ENCODE measurements at places on chromosomes 2 and 18. TPM values are rescaled to one million over a fixed set of nuclear protein-coding genes. Genes with fewer than 3 reads are reported as not detected.

Gene CIAO1
- total RNA-seq = 93.7 TPM

Gene CCDC141
- under 0.01 TPM for total RNA-seq

Gene DDX1
- total RNA-seq = 120 TPM

Gene ADAM23
- 9.5 TPM for total RNA-seq

Gene HOXD13
- not detected for total RNA-seq

Gene NPAS2
- 13.9 TPM for total RNA-seq

Gene RBMS1
- 121 TPM for total RNA-seq

- DNase-seq = no peak
These were observed 2.8 kb upstream of the SCRN3 start for GRCh38 chr2:174392706-174393105.

DNA sequence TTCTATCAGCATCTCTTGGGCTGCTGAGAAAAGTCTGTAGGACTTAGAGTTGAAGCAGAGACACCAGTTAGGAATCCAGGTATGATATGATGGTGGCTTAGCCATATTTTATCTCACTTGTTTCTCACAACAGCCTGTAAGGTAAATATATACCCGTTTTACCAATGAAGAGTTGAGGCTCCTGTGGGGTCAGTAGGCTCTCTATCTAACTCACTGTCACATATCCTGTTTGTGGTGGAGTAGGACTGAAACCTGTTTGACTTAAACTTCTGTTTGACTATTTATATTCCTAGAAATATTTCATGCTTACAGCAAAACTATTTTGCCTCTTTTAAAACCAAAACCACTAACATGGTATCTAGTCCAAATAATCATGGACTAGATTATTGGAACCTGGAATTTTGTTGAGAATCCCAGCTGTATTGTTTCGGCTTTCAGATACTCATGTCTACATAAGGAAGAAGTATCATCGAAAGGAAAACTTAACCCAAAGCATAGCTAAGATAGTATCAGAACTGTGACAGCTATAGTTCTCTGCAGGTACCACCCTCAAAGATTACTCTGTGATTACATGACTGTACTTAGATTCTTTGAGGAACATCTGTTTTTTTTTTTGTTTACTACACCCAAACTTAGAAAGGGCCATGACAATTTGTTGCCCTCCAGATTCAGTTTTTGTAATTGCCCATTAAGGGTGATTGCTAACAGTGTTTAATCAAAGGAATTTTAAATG is 216.1 kb upstream of the THUMPD2 start:
- DNase-seq = no peak

DNA sequence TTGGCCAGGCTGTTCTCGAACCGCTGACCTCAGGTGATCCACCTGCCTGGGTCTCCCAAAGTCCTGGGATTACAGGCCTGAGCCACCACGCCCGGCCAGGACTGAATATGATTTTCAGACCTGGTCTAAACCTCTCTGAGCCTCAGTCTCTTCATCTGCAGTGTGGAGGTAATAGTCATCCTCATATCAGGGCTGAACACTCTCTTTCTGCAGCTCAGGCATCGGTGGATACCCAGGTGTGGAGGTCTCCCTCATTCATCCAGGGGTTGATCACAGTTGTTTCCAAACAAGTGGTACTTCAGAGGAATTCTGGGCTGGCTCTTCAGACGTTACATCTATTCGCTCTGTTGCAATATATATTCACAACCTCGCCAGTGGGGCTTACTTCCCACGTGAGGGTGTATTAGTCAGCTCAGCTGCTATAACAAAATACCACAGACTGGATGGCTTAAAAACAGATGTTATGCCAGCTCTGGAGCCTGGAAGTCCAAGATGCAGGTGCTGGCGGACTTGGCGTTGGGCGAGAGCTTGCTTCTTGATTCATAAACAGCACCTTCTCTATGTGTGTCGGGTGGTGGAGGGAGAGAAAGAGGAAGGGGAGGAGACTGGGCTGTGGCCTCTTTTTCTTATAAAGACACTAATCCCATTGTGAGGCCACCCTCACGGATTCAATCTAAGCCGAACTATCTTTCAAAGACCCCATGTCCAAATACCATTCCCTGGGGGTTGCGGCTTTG is 2.9 kb upstream of the MBP start:
- DNase-seq = no peak

- no peak for DNase-seq
These were observed 184.0 kb downstream of the CELF4 start for GRCh38 chr18:37381554-37381953.

DNA sequence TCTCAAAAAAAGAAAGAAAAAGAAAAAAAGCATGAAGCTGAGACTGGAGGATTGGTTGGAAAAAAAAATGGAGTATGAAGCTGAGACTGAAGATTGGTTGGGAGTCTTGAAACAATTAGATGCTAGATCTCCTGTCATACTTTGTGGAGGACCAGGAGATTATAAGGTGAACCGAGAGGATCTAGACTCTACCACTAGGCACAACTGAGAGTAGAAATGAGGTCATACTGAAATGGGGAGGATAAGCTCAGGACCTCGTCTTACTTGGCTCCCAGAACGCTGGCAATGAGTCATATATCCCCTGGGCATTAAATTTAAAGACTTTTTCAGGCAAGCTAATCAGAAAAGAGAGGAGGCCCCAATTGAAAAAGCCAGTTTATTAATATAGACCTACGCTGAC is 3.3 kb upstream of the ORC2 start:
- peak; percentile 78 for DNase-seq

DNA sequence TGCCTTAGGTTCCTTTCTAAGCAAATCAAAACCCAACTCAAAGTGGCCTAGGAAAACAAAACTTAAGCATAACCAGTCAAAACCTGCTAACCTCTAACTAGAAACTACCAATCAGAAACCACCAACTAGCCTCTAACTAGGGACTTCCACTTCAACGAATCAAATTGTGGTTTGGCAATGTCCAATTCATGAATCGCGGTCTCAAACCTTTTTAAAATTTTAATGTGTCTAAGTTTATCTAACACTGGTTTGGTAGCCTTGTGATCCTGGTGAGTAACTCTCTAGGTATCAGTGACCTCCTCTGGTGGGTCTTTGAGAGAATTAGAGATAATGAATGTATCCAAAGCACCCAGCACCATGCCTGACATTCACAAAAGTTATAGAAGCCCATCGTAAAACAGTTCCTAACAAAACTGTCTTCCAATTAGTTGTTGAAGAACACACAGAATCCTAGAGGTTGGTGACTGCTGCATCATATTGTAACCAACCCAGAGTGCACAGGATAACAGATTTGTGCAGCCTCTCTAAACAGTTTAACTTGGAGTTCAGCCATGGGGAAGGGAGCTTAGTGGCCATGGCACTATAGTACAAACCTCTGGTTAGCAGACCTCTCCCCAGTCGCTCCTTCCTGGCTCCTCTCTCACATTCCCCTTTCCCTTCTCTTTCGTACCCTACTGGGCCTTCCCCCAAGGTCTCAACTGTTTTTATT is 45.2 kb upstream of the B3GNT2 start:
- no peak for DNase-seq

DNA sequence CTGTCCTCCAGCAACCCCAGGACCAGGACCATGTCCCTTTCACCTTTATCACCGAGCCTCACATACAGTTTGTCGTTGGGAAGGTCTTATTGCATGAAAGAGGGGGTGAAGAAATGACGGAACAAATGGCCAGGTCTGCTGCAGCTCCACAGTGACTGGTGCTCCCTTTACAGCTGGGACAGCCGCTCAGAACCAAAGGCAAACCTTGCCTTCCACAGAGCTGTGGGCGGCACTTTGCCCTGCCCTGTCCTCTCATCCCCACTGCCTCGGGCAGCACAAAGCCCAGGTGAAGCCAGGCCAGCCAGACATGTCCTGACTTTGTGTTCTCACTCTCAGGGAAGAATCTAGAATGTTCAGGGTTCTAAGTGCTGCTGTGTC is 961 bp downstream of the GPR55 start:
- DNase-seq = no peak

- DNase-seq = no peak
These were observed 157.2 kb upstream of the TMEM200C start for GRCh38 chr18:6052449-6052913.

DNA sequence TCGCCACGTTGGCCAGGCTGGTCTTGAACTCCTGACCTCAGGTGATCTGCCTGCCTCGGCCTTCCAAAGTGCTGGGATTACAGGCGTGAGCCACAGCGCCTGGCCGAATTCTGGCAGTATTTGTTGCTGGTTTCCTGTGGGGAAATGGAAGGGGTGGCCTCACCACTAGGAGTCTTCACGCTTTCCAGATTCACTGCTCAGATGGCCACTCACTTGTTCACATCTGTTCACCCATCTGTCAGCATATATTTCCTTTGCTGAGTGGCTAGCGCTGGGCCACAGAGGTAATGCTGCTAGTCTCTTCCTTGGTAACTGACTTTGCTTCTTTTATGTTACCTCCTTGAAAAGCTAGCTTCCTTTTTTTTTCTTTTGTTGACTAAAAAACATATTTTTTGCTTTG is 27.2 kb downstream of the TMEM177 start:
- no peak for DNase-seq

DNA sequence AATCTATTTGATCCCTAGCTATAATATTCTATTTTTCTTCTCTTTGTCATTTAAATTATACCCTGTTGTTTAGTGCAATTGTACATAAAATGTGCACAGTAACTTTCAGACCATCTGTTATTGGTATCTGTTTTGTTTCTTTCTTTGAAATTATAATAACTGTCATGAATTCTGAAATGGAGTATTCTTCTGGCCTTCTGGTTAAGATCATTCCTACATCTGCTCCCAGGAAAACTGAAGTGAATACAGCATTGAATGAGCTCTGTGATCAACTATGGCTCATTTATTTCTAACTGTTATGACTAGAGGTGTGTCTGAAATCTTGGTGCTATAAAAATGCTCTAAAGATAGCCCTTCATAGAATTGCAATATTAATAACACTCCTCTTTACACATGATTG is 788.4 kb upstream of the TMEFF2 start:
- DNase-seq = no peak

- no peak for DNase-seq
These were observed 60.1 kb downstream of the GBX2 start for GRCh38 chr2:236107942-236108625.

GRCh38 chr18:5158172-5158571 is 38.9 kb downstream of the AKAIN1 start:
- no peak for DNase-seq

DNA sequence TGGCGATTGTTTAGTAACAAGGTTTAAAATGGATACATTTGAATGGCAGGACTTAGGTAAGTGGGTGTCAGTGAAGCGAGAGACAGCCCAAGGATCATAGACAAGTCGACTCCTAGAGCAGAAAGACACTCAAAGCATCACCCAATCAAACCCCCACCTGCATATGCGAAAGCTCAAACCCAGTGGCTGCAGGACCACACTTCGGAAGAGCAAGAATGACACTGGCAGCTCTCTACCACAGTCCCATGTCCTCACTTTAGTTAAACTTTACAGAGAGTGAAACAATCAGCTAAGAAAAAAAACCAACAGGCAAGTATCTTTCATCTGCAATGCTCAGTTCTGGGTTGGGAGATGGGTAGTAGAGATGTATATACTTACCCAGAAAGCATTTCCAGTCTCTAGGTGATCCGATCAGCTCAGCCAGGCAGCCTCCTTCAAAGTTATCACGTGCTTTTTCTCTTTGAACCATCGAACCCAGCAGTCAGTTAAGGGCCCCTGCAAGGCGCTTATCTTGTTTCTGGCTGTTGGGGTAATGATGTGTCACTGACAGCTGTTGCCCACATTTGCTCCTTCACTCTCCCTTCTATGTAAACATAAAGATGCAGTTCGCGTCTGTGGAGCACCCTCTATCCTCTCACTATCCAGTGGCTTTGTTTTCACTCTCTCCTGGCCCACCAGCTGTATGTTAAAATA is 357.5 kb upstream of the ID2 start:
- DNase-seq = no peak

GRCh38 chr2:112749755-112750559 is 14.5 kb downstream of the CKAP2L start:
- DNase-seq = peak; percentile 82

DNA sequence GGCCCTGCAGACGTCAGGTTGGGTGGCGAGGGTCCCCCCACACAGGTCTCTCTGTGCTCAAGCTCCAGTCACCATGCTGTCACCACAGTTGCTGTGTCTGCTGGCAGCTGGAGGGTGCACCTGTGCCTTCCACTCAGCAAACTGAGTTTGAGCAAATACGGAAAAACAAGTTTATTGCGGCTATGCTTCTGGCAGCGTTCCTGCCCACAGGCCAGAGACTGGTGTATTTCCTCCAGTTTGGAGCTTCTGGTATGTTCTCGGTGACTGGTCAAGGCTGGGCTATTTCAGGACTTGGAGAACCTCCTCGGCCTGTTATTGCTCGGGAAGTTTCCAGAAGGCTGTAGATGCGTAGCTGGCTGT is 132.6 kb downstream of the SEPTIN10 start:
- DNase-seq = no peak

GRCh38 chr2:201827621-201828020 is 21.3 kb downstream of the CDK15 start:
- DNase-seq = no peak

DNA sequence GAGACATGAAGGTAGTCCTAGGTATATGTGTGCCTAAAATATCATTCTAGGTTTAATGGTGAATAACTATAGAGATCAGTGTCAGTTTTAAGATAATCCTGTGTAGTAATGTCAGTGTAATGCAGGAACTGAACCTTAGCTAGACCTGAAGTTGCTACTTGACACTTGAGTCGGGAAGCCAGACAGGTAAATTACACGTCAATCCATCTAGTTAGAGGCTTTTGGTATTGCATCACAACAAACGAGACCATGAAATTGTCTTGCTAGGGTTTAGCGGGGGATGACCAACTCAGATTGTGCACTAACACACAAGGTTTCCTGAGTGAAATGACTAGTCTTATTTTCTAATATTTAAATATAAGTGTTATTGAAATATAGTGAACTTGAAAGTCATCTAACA is 2.0 kb downstream of the YPEL5 start:
- no peak for DNase-seq

GRCh38 chr2:186883666-186884065 is 34.7 kb upstream of the ZSWIM2 start:
- DNase-seq = no peak

DNA sequence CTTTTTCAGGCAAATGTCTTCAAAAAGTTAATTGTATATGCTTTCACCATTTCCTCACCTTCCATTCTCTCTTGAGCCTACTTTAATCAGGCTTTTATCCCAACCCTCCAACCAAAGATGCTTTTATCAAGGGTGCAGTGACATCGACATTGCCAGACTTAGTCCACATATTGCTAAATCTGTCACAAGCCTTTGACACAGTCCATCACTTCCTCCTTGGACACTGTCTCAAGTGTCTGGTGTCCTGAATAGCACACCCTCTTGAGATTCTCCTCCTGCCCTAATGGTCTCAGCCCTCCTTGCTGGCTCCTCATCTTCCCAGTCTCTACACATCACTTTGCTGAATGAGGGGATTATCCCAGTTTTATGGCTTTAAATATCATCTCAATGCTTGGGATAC is 147.5 kb upstream of the SLC39A10 start:
- no peak for DNase-seq

DNA sequence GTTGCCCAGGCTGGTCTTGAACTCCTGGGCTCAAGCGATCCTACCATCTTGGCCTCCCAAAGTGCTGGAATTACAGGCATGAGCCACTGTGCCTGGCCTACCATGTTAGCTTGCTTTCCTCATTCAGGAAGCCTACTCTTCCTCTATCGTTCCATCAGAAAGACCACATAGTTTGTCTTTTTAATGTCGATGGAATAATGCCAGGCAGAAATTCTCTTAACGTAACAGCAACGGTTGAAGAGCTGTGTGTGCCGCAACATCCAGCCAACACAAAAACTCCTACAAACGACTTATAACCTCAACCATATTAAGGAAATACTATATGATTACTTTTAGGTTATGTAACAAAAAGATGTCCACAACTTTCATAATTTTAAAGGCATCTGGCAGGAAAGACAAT is 10.5 kb downstream of the ITGB1BP1 start:
- peak; percentile 39 for DNase-seq

GRCh38 chr2:178761759-178762371 is 45.4 kb downstream of the TTN start:
- peak; percentile 34 for DNase-seq
